NCI-H446 treated with DMSO at 0.1 percent for 48 hours (cell line): ENCODE measurements at places on chromosomes 7 and 10.

GRCh38 chr7:117071551-117071950, 118.2 kb downstream of the ST7 start:
- DNase-seq = no peak

- no peak for DNase-seq
Observed at GRCh38 chr7:48637382-48637781, 287.0 kb upstream of the CDC14C start.

DNA sequence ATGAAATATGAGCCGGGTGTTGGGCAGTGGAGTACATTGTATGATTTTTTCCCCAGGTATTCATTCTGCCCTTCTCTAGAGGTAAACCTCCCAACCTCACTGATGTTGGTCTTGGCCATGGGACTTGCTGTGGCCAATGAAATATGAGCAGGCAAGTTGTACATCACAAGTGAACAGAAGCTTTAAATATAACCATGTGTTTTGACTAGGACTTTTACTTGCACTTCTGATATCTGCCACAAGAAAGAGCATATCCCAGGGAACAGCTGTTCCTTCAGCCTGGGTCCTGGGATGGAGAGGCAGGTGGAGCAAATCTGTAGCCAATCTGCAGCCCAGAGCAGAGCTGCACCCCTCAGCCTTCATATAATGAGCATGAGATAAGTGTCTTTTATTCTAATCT, 109.8 kb upstream of the PALS2 start:
- no peak for DNase-seq

DNA sequence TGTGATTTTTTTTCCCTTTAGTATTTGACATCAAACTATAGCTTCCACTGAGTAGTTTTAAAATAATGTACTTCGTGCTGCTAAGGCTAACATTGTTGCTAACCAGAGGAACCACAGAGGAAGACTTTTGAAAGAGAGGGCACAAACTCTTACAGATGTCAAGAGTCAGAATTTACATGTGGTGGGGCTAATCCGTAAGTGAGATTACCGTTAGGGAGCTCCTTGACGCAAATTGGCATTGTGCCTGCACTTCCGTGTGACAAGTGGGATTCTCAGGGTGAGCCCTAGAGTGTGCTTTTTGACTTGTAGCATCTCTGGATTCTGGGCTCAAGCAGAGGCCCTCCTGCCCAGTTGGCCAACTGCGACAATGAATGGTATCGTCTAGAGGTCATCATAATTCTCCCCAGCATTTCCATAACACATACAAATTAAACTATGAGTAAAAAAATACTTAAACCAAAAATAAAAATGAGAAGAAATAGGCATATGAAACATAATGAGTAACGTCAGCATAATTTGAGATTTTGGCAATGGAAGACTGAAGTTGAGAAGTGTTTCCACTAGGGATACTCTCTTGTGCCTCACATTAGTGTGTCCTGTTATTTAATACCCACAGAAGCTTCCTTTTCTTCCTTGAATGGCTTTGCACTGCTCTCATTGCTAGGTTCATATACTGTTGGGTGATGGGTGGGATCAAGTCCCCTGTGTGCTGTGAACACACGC, 164.0 kb downstream of the SDK1 start:
- DNase-seq = no peak

DNA sequence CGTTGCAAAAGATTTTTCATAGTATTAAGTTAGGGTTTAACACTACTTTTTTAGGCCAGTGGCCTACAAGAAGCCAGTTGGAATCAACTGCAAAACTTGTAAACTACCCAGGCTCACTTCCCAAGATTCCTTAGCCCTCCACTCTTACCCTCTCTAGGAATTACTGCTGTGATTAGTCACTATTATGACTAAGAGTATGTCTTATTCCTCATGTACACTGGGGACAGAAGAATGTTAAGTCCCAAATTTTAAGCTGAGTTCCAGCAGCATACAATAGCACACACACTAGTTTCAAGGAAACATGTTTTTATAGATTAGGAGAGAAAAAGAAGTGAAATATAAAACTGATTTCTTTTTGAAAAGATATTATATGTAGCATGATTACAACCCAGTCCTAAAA, 42.8 kb downstream of the FBXL13 start:
- no peak for DNase-seq

GRCh38 chr10:55146032-55146431, 345.0 kb upstream of the PCDH15 start:
- no peak for DNase-seq

DNA sequence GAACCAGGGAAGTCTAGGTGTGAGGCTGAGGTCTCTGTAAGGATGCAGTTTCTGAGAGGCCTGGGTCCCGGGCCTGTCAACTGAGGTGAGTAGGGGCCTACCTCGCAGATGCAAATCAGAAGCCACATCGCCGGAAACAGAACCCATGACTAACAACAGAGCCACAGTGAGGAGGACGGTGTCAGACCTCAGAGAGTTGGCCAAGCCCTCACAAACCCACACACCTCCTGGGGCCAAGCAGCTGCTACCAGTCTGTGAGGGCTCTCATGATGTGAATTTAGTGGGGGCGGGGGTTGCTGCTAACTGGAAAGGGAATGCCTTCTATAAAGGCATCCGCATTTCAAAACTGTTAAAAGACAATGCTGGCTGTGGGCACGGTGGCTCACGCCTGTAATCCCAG, 103.0 kb downstream of the COBL start:
- no peak for DNase-seq
